T-helper 17 cell (primary cell): ENCODE measurements at places on chromosomes 6 and 20. TPM values are rescaled to one million over a fixed set of nuclear protein-coding genes. Genes with fewer than 3 reads are reported as not detected.

GRCh38 chr6:129672341-129672682, 37.7 kb downstream of the ARHGAP18 start:
- DNase-seq = no peak
- H3K4me1 ChIP-seq = peaks cover 20% of the 10 kb centered on the region
- peaks cover 5% of the 10 kb centered on the region for H3K27me3 ChIP-seq

DNA sequence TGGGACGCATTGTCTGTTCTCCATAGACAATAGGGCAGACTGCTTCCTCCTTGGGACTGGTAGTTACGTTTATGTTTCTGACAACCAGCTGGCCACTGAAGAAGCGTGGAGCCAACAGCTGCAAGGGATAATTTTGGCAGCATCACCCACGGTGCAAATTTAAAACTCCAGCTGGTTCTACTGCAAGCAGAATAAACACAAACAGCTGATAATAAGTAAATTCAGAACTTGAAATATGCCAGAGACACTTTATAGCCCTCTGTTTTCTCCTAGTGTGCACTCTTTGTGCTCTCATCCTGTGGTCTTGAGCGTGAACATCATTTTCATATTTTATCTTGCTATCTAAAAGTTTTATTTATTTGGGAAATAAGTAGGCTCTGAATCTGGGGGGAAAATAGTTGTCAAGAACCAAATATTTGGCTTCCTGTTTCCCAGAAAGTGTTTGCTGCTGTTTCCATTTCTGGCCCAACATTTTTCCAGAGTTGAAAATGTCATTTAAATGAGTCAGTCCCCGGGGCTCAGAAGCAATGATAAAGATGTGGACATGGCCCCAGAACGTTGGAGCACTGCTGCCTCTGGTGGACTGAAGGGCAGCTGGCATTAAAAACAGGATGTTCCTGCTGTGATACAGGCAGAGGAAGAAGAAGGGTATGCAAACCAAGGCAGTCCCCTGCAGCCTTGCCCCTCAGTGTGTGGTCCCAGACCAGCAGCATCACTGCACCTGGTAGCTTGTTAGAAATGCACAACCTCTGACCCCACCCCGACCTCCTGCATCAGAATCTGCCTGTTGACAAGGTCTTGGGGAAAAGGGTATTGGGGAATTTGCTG, 12.5 kb upstream of the THBD start:
- H3K4me1 ChIP-seq = peaks cover 2% of the 10 kb centered on the region
- DNase-seq = no peak
- no peaks in the 10 kb centered on the region for H3K36me3 ChIP-seq
- H3K27me3 ChIP-seq = peaks cover 13% of the 10 kb centered on the region

DNA sequence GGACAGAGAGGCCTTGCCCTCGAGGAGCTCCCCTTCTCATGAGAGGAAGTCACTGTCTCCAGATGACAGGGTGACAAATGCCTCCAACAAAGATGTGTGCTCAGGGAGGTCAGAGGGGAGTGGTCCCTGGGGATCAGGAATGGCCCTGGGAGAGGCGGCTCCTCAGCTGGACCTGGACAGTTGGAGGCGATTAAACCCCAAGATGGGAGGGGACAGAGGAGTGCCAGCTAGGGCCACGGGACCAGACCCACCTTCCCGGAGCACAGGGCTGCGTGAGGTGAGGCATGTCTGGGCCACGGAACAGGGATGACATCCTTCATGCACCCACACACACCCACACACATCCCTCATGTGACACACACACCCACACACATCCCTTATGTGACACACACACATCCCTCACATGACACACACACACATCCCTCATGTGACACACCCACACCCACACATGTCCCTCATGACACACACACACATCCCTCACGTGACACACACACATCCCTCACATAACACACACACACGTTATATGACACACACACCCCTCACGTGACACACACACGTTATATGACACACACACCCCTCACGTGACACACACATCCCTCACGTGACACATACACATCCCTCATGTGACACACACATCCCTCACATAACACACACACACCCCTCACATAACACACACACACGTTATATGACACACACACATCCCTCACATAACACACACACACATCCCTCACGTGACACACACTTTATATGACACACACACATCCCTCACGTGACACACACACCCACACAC, 57.4 kb upstream of the SLCO4A1 start:
- no peak for DNase-seq
- peaks cover 5% of the 10 kb centered on the region for H3K36me3 ChIP-seq
- H3K4me3 ChIP-seq = no peak overlapping the region
- peaks cover 47% of the 10 kb centered on the region for H3K27me3 ChIP-seq

DNA sequence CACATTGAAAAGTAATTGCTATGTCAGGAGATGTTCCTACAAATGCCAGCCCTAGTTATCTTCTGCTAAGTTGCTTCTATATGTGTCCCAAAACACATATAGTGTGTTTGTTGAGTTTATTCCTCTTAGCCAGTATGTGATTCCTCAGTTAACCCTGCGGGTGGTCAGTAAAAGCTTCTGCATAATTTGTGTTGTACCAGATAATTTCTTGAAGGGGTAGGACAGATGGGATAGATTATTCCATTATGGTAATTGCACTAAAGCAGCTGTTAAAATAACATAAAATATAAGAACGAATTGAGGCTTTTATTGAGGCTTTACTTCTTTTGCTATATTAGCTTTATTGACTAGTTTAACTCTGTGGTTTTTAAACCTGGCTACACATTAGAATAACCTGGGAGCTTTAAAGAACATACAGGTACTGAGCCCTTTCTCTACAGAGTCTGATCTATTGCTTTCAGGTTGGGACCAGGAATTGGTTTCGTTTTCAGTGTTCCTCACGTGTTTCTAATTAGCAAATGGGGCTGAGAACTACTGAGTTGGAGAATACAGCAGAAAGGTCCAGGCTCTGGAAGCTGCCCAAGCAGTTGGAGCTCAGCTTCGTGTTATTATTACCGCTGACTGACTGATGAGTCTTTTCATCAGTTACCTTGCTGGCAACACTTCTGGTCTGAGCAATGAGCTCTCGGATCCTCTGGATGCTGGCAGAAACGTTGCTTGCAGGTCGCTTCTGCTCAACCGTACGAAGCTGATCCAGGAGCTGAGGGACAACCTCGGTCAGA, 56.9 kb downstream of the FAM229B start:
- H3K4me1 ChIP-seq = peaks cover 3% of the 10 kb centered on the region
- peak overlapping the region; percentile 64 for H3K4me3 ChIP-seq
- peaks cover 18% of the 10 kb centered on the region for H3K27me3 ChIP-seq
- no peak for DNase-seq

DNA sequence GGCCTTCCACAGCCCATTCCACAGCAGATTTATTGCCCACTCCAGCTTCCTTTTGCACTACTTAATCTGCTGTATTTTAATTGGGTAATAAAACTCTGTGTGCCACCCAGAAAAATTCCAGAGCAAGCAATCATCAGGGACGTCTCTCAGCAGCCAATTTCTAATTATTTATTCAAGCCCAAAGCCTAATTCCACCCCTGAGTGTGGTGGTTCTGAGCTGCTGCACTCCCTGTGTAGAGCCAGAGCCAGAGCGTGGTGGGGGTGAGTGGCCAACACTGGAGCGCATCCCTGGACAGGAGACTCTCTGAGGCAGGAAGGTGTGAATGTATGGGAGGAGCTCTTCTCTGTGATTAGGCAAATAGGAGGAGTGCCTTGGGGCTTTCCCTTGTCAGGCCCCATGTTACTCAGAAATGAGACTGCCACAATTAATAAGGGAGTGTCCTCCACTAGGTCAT, 66.1 kb downstream of the CD24 start:
- H3K4me1 ChIP-seq = no peaks in the 10 kb centered on the region
- H3K27me3 ChIP-seq = peaks cover 19% of the 10 kb centered on the region
- H3K27ac ChIP-seq = no peak overlapping the region
- DNase-seq = no peak
- no peaks in the 10 kb centered on the region for H3K36me3 ChIP-seq

GRCh38 chr20:49450281-49450721, 32.2 kb downstream of the KCNB1 start:
- H3K4me3 ChIP-seq = no peak overlapping the region
- peaks cover 3% of the 10 kb centered on the region for H3K36me3 ChIP-seq
- peaks cover 72% of the 10 kb centered on the region for H3K27me3 ChIP-seq
- peaks cover 3% of the 10 kb centered on the region for H3K4me1 ChIP-seq
- H3K27ac ChIP-seq = no peak overlapping the region

DNA sequence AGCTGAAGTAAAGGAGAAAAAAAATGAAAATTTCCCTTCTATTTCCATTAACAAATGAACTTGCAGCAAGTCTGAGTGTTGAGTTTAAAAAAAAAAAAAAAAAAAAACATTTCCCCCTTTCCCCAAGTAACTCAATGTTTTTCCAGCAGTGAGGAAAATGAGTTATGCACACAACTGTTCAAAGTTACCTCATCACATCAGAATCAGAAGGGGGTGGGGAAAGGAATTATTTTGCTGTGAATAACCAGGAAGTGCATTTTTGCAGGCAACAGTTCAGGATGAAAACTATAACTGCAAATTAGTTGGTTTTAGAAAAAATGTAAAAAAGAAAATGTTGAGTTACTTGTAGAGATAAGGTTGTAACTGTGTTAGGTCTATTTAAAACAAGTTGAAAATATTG, 568.9 kb upstream of the CITED2 start:
- H3K4me1 ChIP-seq = no peaks in the 10 kb centered on the region
- H3K4me3 ChIP-seq = no peak overlapping the region
- peaks cover 16% of the 10 kb centered on the region for H3K27me3 ChIP-seq

GRCh38 chr6:150692604-150693003, 92.9 kb downstream of the PLEKHG1 start:
- no peaks in the 10 kb centered on the region for H3K36me3 ChIP-seq
- peaks cover 3% of the 10 kb centered on the region for H3K4me1 ChIP-seq
- H3K4me3 ChIP-seq = no peak overlapping the region
- no peak for DNase-seq
- peaks cover 10% of the 10 kb centered on the region for H3K27me3 ChIP-seq
- H3K27ac ChIP-seq = no peak overlapping the region

GRCh38 chr6:36478051-36478526, 35.3 kb downstream of the KCTD20 start:
- DNase-seq = no peak
- H3K4me3 ChIP-seq = no peak overlapping the region
- H3K36me3 ChIP-seq = peaks cover 5% of the 10 kb centered on the region
- no peaks in the 10 kb centered on the region for H3K27me3 ChIP-seq
- peaks cover 13% of the 10 kb centered on the region for H3K4me1 ChIP-seq
- H3K27ac ChIP-seq = no peak overlapping the region

DNA sequence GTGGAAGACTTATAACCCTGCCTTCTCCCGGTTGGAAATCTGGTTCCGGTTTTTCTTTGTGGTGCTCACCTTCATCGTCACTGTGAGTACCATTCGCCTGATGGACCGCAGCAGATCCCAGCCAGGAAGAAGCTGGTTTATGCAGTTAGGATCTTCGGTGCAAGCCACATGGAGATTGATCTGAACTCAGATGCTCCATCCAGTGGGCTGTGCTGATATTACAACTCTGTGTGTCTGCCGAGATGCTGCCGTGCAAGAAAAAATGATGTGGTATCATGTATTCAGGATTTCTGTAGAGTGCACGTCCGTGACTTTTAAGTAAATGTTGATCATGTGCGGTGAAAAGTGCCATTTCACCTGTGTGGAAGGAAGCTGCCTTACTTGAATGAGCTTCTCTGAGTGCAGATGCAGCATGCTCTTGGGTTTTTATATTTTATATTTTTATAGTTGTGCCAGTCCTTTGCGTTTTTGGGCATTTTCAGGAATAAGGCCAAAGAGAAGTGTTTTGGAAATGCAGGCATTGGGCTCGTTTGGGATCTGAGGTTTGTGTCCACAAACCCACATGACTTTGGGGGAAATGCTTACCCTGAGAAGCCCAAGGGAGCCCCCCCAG, 39.2 kb downstream of the DYNLT1 start:
- no peak for DNase-seq
- H3K27ac ChIP-seq = peak overlapping the region; percentile 79
- no peaks in the 10 kb centered on the region for H3K27me3 ChIP-seq
- peaks cover 10% of the 10 kb centered on the region for H3K4me1 ChIP-seq
- H3K4me3 ChIP-seq = peak overlapping the region; percentile 19

DNA sequence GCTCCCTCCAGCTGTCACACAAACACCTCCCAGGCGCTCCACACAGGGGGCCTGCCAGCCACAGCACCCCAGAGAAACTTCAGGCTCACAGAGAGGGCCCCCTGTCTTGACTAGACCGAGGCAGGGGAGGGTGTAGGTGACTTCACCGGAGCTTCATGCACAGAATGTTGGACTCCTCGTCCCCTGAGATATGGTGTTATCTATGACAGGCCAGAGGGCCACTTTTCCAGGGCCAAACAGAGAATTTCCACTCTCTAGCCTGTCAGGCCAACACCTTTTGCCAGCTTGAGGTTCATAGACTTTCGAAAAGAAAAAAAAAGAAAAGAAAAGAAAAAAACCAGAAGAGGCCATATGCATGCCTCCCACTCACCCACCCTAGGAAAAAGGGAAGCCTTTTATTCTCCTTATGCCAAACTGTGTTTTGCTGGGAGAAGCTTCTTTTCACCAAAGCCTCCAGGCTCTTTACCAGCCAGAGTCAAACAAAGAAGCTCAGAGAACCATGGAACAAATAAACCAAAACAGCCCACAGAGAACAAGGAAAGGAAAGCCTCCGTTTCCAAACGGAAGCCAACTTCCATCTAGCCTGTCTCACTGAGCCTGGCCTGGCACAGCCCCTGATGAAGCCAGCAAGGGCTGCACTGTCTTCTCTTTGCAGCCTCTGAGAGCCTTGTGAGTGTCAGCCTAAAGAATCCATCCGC, 313.2 kb upstream of the JARID2 start:
- DNase-seq = no peak
- H3K27me3 ChIP-seq = no peaks in the 10 kb centered on the region
- no peaks in the 10 kb centered on the region for H3K36me3 ChIP-seq
- peaks cover 2% of the 10 kb centered on the region for H3K4me1 ChIP-seq
- no peak overlapping the region for H3K4me3 ChIP-seq

DNA sequence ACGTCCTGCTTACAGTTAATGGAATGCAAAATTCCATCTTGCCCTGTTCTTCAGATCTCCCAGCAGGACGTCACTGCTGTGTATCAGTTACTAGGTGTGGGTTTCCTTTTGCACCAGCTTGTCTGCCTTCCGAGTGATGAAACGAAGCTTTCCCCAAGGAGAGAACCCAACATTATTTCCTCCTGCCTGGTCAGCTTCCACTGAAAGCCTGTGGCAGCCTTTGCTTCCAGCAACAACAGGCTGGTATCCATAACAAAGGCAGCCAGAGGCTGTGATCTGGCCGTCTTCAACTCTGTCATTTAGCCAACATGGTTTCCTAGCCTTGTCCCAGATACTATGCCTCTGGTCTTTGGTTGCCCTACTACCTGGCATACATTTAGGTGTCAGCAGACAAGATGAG, 78.9 kb upstream of the HEY2 start:
- H3K4me1 ChIP-seq = no peaks in the 10 kb centered on the region
- no peak overlapping the region for H3K4me3 ChIP-seq
- no peak for DNase-seq

Gene KIF13A
- 0.68 TPM for total RNA-seq

Gene KIF6
- not detected for total RNA-seq
